Right cardiac atrium (tissue), 5 donors: ENCODE measurements at places on chromosomes 7 and 10. TPM values are rescaled to one million over a fixed set of nuclear protein-coding genes. Genes with fewer than 3 reads are reported as not detected.

Gene ZNF518A
- polyA plus RNA-seq, result 2.7 TPM

Gene TFR2
- 0.14 TPM for polyA plus RNA-seq

Gene HMX2
- polyA plus RNA-seq, result not detected

Gene PLA2G12B
- 16.6 TPM for polyA plus RNA-seq

Gene NOS3
- 13.5 TPM for polyA plus RNA-seq

Gene TYW1
- polyA plus RNA-seq, result 7.0 TPM

Gene TRPV6
- polyA plus RNA-seq, result not detected

Gene AKR1C4
- not detected for polyA plus RNA-seq

Gene APBB1IP
- polyA plus RNA-seq, result 2.8 TPM

Gene GSTO1
- polyA plus RNA-seq, result 351 TPM

Gene INHBA
- 3.3 TPM for polyA plus RNA-seq

Gene AZGP1
- 17.0 TPM for polyA plus RNA-seq

Gene FXYD4
- not detected for polyA plus RNA-seq

Gene MMP21
- 0.20 TPM for polyA plus RNA-seq

Gene SAMD9
- polyA plus RNA-seq, result 1.6 TPM

Gene GPER1
- 3.6 TPM for polyA plus RNA-seq
